Cerebellar cortex (tissue), 1 donor: ENCODE measurements at places on chromosomes 16 and 17.

GRCh38 chr16:74305978-74306784 lies 9.6 kb downstream of the PSMD7 start:
- DNase-seq = no peak

DNA sequence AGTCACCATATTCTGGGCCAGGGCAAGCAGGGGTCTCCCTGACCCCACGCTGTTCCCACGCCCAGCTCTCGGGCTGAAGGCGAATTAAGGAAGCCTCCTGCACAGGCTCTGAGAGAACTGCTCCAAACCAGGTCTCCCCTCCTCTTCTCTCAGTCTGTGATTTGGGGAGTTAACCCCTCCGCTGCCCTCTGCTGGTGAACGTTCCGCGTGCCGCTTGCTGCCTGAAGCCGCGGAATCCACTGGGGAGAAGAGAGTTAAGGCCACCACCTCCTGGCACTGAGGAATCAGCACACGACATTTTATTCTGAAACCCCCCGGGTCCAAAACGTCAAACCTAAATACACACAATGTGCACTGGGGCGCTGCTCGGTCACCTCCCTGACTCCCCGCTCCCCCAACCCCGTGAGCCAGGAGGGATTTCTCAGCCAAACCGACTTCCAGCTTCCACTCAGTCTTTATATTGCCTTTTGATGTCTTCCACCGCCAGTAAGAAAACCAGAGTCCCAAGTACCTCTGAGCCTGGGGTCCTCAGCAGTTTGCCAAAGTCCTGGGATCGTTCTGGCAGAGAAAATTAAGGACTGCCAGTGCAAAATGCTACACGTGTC lies 54.4 kb upstream of the RCVRN start:
- DNase-seq = peak; percentile 96

DNA sequence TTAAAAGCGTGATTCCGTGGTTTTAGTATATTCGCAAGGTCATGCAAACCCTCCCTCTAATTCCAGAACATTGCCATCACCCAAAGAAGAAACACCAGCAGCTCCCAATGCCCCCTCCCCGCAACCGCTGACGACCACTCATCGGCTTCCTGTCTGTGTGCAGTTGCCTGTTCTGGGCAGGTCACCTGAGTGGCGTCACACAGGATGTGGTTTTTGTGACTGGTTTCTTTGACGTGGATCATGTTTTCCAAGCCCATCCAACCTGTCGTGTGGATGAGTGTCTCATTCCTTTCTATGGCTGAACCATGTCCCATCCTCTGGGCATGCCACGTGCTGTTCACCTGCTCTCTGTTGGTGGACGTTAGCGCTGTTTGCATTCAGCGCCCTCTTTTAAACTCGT lies 8.2 kb upstream of the ATP2C2 start:
- no peak for DNase-seq

DNA sequence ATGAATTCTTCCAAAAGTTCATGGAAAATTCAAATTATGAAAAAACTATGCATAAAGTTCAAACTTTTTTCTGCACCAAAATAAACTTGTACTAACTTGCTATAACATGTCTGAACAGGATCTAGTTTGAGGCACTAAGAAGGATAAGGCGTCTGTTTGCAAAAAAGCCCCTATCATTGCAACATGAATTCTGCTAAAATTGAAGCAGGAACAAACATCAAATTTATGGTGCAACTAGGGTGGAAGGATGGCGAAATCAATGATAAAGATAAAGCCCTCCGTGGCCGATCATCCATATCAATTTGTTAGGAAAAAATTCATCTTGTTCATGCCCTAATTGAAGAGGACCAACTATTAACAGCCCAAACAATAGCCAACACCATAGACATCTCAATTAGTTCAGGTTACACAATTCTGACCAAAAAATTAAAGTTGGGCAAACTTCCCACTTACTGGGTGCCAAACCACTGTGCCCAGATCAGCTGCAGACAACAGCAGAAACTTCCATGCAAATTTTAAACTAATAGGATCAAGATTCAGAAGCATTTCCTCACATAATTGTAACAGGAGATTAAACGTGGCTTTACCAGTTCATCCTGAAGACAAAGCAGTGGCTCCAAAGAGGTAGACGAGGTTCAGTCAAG lies 12.9 kb downstream of the IL21R start:
- no peak for DNase-seq

DNA sequence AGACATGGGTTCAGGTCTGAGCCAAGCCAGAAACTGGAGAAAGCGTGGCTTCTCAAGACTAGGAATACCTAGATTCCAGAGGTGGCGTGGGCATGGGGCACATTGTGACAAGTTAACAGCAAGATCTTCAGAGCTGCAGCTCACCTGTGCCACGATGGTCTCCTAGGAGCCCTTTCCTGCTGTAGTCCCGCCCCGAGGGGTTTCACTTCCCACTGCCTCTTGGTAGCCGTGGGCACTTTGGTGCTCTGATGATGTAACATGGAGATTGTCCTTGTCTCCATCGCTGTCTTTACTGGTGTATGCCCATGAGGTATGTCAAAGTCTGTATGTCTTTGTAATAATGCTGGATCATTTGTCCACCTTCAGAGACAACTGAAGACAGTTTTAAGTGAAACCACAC lies 89.7 kb downstream of the WWOX start:
- DNase-seq = no peak

DNA sequence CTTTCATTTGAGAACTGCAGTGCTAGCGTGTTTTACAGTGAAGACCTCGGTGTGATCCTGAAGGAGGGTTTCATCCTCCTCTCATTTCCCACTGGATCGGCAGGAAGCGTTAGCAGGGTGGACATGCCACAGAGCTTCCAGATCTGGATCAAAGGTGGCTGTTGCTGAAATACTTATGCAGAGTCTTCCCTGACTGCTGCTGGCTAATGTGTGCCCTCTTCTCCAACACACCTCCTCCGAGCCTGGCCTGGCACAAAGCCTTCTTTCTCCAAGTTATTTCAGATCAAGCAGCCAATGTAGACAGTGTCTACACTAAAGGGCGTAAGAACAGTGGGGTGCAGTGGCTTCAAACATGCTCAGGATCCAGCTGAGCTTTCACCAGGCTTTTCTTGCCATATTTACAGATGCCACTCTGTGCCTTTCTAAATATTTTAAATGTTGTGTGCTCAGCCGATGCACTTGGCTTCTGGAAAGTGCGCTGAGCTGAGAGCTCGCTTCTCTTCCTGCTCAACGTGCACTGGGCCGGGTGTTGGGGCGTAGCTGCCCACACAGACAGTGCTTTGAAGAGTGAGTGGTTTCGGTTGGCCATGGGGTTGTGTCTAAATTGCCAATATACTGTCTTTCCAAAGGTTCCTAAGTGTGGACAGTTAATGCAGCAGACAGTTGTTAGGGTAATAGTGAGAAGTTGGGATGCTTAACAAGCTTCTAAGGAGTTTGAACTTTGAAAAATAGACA lies 2.1 kb downstream of the ZNF750 start:
- no peak for DNase-seq

DNA sequence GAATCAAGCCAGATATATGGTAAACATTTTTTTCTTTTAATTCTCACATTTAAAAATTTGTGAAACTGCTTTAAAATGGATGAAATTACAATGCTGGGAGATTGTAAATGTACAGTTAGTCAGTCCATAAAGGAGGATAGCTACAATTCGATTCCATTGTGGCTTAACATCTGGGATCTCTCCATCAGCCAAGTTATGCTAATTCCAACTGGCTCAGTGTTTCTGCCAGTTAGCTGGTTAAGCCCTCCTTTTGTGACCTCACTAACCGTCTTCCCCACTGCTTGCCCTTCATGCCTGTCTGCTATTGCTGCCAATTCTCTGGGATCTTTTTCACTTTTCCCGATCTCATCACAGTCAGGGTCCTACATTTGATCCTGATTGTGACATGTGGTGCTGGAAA lies 1347.6 kb downstream of the CDH11 start:
- DNase-seq = no peak

DNA sequence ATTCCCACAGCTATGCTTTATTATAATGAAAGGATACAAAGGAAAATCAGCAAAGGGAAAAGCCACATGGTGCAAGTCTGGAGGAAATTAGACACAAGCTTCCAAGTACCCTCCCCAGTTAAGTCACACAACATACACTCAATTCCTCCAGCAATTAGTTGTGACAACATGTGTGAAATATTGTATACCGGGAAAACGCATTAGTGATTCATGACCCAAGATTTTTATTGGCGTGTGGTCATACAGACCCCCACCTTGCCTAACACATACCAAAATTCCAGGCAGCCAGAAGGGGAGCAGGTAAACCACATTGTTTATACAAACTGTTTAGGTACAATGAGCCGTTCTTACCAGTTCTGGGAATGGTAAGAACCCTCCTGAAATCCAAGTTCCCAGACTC lies 160.6 kb downstream of the CYB561 start:
- DNase-seq = no peak

GRCh38 chr17:1060991-1061390 lies 64.1 kb downstream of the TIMM22 start:
- DNase-seq = no peak

GRCh38 chr17:77899498-77899897 lies 59.0 kb upstream of the TNRC6C start:
- DNase-seq = no peak

- DNase-seq = no peak
Measured at GRCh38 chr17:50090071-50090470, 5.1 kb upstream of the PDK2 start.

GRCh38 chr16:89230255-89230654 lies 12.8 kb downstream of the ZNF778 start:
- DNase-seq = no peak

DNA sequence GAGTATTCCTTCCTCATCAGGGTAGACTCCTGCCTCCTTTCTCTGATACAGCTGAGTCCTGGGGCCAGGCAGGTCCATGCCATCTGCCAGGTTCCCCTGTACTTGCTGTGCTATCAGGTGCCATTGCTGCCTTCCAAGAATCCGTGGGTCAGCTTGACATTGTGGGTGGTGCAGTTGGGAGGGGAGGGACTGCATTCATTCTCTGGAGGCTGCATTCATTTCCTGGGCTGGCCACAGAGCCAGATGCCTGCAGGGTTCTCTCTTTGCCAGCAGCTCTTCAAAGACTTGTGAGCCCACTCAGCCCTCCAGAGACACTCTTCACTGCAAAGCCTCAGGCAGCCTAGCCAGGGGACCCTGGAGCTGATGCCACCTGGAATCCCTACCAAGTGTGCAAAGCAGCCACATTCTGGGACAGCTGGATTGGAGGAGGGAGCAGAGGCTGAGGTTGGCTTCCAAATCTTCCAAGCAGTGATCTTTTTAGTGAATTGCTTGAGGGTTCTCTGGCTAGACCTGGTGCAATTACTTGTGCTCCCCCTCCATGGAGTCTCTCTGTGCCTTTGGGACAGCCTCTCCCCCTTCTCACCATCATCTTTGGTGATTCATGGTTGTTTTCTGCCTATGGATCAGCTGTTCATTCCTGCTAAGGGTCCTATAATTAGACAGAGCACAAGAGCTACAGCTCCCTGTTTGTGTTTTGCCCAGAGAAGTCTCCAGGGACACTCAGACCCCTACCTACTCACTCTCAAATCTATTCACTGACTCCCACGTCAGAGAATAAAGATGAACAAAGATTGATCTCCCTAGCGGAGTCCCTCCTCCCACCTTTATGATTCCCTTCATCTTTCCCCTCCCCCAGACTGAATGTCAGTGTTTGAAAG lies 20.9 kb downstream of the ANKFN1 start:
- DNase-seq = no peak

DNA sequence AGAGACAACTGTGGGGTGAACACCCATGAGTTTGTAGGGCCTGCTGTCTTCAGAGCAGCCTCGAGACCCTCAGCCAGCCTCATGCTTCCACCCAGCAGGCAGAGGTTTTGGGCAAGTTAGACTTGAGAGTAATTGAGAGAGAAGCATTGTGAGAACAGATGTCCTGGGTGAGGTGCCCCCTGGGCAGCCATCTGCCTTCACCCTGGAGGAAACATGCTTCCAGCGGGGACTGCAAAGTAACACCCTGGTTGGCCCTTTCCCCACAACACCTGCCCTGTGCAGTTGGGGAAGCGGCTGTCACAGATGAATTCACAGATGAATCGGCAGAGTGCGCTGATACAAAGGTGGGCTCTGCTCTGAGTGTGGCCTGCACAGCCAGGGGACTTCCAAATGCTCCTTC lies 23.4 kb downstream of the ATPAF2 start:
- DNase-seq = no peak
